ENCODE measurements at places on chromosomes 11 and 22. TPM values are rescaled to one million over a fixed set of nuclear protein-coding genes. Genes with fewer than 3 reads are reported as not detected.

The RIC3 gene
- total RNA-seq, result 3.7 TPM

GRCh38 chr11:126348806-126349582, 6.5 kb upstream of the ST3GAL4 start:
- no peaks in the 10 kb centered on the region for H3K36me3 ChIP-seq
- no peak overlapping the region for H3K27ac ChIP-seq
- no peaks in the 10 kb centered on the region for H3K4me1 ChIP-seq
- DNase-seq, result peak; percentile 9
- H3K27me3 ChIP-seq, result no peaks in the 10 kb centered on the region
- no peak overlapping the region for H3K4me3 ChIP-seq

DNA sequence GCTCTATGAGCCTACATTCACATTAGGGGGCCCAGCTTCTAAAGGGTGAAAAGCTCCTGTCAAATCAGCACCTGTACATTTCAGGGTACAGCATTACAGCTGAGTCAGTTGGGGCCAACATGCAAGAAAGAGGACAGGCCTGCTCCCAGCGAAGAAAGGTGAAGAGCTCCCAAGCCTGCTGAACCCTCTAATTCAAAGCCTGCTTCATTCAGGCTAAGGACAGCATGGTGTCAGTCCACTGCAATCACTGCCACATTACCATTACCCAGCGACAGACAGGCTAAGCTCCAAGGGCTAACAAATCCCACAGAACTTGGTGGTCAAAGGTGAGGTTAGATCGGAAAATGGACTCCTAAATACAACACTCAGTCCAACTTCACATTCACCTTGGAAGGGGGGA, 65.4 kb upstream of the CHRM4 start:
- no peak overlapping the region for H3K27ac ChIP-seq
- no peak overlapping the region for H3K4me3 ChIP-seq
- no peak for DNase-seq
- H3K4me1 ChIP-seq, result no peaks in the 10 kb centered on the region

DNA sequence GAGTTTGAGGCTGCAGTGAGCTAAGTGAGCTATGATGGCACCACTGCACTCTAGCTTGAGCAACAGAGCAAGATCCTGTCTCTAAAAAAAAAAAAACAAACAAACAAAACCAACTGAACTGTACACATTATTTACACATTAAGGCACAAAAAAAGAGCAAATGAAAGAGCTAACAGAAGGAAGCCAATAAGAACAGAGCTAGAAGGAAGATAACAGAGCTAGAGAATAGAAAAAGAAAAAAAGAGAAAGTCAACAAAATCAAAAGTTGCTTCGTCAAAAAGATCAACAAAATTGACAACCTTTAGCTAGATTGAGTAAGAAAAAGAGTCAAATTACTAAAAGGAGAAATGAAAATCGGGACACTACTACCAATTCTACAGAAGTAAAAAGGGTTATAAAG, 25.0 kb downstream of the GUCD1 start:
- H3K4me1 ChIP-seq, result peaks cover 47% of the 10 kb centered on the region
- H3K36me3 ChIP-seq, result no peaks in the 10 kb centered on the region
- H3K27ac ChIP-seq, result no peak overlapping the region
- no peak for DNase-seq

- H3K27me3 ChIP-seq, result no peaks in the 10 kb centered on the region
- no peak for DNase-seq
- no peaks in the 10 kb centered on the region for H3K4me1 ChIP-seq
- H3K4me3 ChIP-seq, result no peak overlapping the region
- H3K36me3 ChIP-seq, result no peaks in the 10 kb centered on the region
These were observed 32.8 kb downstream of the CELSR1 start for GRCh38 chr22:46504584-46504983.

GRCh38 chr11:11076276-11076675, 218.4 kb upstream of the ZBED5 start:
- no peaks in the 10 kb centered on the region for H3K4me1 ChIP-seq
- no peaks in the 10 kb centered on the region for H3K27me3 ChIP-seq
- no peak overlapping the region for H3K4me3 ChIP-seq
- H3K36me3 ChIP-seq, result no peaks in the 10 kb centered on the region
- H3K27ac ChIP-seq, result no peak overlapping the region

DNA sequence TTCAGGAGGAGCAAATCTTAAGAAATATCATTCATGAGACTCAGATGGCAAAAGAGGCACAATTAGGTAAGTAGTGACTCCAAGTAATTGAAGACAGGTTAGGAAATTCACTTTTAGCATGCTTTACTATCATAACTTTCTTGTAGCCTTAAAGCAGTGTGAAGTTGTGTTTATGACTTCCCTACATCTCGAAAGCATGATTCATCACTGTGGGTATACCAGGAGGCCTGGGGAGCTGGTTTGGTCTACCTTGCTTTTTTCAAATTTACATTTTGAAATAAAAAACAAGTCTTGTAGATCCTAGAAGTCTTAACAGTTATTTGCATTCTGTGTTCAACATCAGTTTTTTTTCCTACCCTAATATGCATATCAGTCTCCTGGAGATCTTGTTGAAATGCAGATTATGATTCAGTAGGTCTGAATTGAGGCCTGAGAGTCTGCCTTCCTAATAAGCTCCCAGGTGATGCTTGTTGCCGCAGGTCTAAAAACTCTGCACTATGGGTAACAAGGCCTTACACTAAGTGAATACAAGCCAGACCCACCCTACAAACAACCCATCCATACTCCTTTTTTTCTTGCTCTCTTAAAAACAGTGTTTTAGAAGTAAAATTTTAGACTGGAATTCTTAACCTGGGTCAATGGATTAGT, 41.4 kb downstream of the TTC17 start:
- H3K4me1 ChIP-seq, result no peaks in the 10 kb centered on the region
- H3K36me3 ChIP-seq, result peaks cover 17% of the 10 kb centered on the region
- H3K27me3 ChIP-seq, result no peaks in the 10 kb centered on the region
- no peak for DNase-seq
- H3K4me3 ChIP-seq, result no peak overlapping the region

DNA sequence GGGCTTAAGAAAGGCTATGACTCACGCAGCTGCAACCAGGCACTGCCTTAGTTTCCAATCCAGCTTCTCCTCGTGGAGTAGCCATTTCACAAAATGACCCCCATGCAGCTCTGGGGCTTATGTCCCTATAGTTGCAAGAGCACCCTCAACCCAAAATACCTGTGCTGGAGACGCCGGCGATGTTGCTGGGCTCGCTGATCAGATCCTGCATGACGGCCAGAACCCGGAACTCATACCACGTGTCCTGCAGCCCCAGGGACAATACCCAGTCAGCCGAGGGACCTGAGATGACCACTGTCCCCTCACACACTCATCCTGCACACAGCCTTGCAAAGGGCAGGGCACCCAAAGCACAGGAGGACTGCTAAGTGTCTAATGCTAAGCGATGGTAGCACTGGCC, 32.1 kb downstream of the IGSF9B start:
- DNase-seq, result no peak
- H3K4me1 ChIP-seq, result no peaks in the 10 kb centered on the region
- no peak overlapping the region for H3K27ac ChIP-seq
- H3K27me3 ChIP-seq, result no peaks in the 10 kb centered on the region

DNA sequence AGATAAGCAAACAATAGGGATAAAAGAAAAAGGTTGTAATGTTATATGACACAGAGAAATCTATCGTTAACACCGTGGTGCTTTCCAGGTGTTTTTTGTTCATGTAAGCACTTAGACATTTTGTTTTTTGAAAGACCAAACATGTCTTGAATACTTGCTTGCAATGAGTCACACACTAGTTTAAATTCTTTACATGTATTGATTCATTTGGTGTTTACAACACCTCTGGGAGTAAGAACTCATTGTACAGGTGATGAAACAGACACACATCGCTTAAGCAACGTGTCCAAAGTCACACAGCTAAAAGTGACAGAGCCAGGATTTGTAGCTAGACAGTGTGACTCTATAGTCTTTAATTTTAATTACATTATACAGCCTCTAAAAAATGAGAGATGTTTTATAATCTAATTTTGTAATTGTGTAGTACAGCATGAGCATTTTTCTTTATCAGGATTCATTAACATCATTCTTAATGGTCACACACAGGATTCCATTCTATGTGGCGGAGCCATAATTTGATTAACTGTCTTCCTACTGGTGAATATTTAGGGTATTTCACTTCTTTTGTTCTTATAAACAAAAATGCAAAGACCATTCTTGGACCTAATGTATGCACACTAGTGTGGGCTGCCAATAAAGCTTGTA, 148.8 kb downstream of the DBX1 start:
- DNase-seq, result no peak
- H3K4me3 ChIP-seq, result no peak overlapping the region
- no peaks in the 10 kb centered on the region for H3K27me3 ChIP-seq
- peak overlapping the region; percentile 74 for H3K27ac ChIP-seq
- peaks cover 48% of the 10 kb centered on the region for H3K4me1 ChIP-seq

DNA sequence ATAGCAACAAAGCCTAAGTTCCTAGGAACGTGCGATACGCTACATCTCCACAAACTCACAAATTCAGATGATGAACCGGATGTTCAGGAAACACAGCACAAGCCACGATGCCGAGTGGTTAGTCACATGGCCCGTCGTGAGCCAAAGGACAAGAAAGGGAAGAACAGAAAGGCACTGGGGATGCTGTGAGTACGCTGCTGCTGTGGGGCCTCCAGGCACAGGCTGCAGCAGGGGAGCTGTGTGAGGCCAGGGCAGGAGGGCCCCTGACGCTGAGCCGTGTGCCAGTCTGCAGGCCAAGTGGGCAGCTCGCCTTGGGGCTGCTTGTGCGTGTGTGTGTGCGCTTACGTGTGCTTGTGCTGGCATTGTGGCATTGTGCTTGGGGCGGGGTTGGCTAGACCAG, 89.4 kb downstream of the CTTN start:
- no peak overlapping the region for H3K4me3 ChIP-seq
- no peaks in the 10 kb centered on the region for H3K36me3 ChIP-seq

DNA sequence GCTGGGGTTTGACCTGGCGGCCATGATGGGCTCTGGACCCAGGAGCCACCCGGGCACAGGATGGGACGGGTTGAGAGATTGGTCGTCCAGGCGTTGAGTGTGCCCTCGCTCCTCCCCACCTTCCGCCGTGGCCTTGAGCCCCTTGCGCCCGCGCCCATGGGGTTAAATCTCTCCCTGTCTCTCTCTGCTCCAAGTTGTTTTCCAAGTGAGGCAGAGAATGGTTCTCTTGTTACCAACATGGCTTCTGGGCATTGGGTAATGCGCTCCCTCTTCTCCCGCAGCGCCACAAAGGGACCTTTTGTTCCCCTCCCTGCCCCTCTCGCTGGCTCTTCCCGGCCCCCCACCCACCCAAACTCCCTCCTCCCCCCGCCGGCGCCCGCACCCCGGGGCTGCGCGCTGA, 18.8 kb upstream of the PICK1 start:
- H3K27ac ChIP-seq, result no peak overlapping the region
- DNase-seq, result no peak
- no peaks in the 10 kb centered on the region for H3K27me3 ChIP-seq
- H3K4me3 ChIP-seq, result no peak overlapping the region
- no peaks in the 10 kb centered on the region for H3K4me1 ChIP-seq

GRCh38 chr11:24556693-24557092, 59.8 kb downstream of the LUZP2 start:
- H3K27ac ChIP-seq, result no peak overlapping the region
- no peak overlapping the region for H3K4me3 ChIP-seq
- H3K27me3 ChIP-seq, result no peaks in the 10 kb centered on the region

GRCh38 chr11:92131289-92131865, 93.2 kb upstream of the FAT3 start:
- no peaks in the 10 kb centered on the region for H3K4me1 ChIP-seq
- H3K36me3 ChIP-seq, result no peaks in the 10 kb centered on the region
- no peak overlapping the region for H3K4me3 ChIP-seq
- no peaks in the 10 kb centered on the region for H3K27me3 ChIP-seq
